Kidney (tissue), 22 donors: ENCODE measurements at places on chromosomes 6 and 20. TPM values are rescaled to one million over a fixed set of nuclear protein-coding genes. Genes with fewer than 3 reads are reported as not detected.

Gene IL20RA
- polyA plus RNA-seq = 0.34 TPM

- DNase-seq = no peak
These were observed 1.3 kb downstream of the MYL9 start for GRCh38 chr20:36542516-36543183.

Gene NHLRC1
- polyA plus RNA-seq = 1.8 TPM

DNA sequence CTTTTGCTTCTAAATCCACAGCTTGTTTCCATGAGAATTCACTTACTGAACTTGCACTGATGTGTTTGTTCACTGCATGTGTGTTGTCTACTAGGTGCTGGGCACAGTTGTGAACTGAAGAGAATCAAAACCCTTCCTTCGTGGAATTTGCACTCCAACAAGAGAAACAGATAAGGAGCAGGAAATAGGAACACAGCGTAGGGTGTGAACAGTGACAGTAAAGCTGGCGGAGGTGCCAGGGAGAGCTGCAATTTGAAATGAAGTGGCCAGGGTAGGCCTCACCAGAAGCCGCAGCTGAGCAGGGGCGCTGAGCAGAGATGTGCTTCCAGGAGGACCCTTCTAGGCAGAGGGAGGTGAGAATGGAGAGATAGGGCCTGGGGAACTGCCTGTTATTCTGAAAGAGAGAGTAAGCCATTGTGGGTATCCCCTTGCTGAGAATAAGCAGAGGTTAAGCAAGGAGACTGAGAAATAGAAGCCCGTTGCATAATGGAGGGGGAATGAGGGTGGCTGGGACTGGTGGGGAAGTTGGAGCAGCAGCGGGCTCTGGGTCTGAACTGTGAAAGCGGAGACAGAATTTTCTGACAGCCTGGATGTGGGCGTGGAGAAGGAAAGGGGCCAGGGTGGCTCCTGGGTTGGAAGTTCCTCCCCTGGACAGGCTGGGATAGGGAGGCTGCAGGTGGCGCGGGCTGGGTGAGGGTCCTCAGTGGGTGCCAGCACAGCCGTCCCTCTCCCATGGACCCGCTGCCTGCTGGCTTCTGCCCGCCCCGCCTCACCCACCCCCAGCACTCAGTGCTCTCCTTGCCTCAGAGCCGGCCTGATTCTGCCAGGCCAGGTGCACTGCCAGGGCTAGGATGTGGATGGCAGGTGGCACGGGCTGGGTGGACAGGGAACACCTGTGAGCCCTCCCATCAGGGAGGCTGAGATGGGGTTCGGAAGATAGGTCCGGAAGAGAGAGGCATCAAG is 114.7 kb upstream of the AFDN start:
- DNase-seq = no peak

- no peak for DNase-seq
These were observed 207.9 kb downstream of the NFATC2 start for GRCh38 chr20:51334609-51335008.

Gene HRH3
- polyA plus RNA-seq = not detected

- no peak for DNase-seq
These were observed 122.6 kb upstream of the IFNGR1 start for GRCh38 chr6:137341681-137342195.

Gene LRFN2
- not detected for polyA plus RNA-seq

Gene RAB44
- polyA plus RNA-seq = not detected

Gene DBNDD2
- 50.7 TPM for polyA plus RNA-seq

- DNase-seq = no peak
These were observed 7.2 kb upstream of the UQCC2 start for GRCh38 chr6:33718713-33719112.

DNA sequence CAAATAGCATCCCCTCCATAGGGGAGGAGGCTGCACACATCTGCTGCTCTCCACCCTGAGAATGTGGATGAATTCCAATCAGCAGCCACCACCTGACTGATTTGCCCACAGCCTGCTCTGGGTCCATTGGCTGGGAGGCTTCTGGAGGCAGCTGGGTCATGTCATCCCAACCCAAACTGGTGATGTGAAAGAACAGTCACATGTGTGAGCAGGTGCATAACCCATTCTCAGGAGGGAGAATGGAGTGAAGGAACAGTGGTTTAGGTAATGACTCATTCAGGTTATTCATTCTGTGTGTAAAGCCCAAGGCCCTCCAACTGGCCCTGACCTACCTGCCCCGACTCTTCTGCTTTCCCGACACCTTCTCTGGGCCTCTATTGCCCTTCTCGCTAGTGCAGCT is 90.9 kb upstream of the GCM1 start:
- DNase-seq = no peak

Gene RIPOR3
- polyA plus RNA-seq = 10.5 TPM

GRCh38 chr6:108862479-108863191 is 14.4 kb downstream of the ARMC2 start:
- DNase-seq = no peak

GRCh38 chr20:4153251-4153650 is 137.9 kb upstream of the RNF24 start:
- DNase-seq = peak; percentile 83

- no peak for DNase-seq
These were observed 45.5 kb downstream of the IRF4 start for GRCh38 chr6:437037-437392.

Gene CST7
- 1.4 TPM for polyA plus RNA-seq

Gene DNAH8
- polyA plus RNA-seq = not detected

DNA sequence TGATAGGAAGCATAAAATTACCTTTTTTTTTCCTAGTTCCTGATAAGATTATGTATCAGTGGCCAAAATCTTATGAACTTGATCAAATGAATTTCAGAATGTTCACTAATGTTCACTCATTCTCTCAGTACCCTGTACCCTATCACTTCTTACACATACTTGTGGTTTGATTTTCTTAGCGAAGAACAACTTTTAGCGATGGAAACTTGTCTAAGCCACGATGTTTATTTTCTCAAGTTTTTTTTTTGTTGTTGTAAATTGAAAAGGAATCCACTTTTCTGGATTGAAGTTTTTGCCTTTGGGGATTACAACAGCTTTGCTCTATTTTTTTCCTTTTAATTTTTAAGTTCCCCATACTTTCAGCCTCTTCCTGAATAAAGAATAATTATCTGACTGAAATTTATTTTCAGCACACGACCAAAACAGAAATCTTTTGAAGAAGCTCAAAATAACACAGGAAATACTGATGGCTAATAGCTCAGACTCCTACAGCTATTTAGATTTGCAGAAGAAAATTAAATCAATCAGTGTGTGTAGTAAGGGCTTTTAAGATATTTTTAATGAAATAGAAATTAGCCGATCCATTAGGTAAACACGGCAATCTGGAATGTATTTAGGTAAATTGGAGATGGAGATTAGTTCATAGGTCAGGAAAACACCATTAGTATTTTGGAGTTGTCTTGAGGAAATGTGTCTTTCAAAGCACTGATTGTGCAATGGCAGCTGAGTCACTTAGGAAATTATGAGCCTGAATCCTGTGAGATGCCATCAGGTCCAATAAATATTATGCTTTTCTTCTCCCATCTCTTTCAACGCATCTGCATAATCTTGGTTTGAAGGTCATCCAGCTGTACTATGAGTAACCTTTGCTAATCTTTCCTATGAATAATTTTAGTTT is 217.5 kb downstream of the GJA1 start:
- no peak for DNase-seq

DNA sequence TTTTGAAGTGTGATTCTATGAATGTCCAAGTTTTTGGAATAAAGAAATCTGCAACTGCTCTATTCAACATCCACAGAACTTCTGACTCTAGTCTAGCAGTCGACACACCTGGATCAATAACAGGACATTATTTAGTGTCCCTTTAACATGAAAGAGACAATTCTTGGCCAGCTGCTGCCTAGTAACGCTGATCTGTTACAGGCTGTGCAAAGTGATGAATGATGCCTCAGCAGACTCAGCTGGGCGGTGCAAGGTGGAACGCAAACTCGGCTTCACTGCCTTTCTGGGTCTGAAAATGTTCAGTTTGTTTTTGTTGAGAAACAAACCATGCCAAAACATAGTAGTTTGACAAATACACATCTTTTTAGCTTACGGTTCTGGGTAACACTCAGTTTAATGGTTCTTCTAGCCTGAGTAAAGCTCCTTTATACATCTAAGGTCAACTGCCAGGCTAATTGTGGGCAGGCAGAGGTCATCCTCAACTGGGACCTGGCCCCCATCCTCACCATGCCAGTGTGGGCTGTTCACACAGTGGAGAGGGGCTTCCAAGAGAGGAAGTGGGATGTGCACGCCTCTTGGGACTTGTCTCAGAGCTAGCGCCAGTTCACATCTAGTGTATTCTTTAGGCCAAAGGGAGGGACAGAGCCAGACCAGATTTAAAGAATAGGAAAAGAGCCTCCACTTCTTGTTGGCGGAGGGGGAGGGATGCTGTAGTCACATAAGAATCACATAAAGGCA is 879.7 kb downstream of the QKI start:
- no peak for DNase-seq
